ENCODE measurements at places on chromosomes 6 and 20. TPM values are rescaled to one million over a fixed set of nuclear protein-coding genes. Genes with fewer than 3 reads are reported as not detected.
A peak's percentile ranks its signal among the peaks of the same experiment; 100 is the strongest.

DNA sequence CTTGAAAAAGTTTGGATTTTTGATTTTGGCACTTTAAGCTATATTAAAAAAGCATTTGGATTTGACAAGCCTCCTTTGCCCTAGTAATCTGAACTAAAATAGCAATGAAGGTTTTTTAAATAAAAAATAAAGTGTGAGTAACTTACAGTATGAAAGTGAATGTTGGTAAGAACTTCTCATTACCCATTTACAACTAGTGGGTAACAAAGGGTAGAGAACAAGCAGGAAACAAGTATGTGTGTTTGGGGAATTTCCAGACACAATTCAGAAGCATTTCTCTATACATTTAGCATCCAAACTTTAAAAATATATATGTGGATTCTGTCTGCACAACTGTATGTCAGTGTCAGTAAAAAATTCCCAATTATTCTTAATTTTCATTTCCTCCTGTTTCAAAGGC, 2.9 kb downstream of the TMEM30A start:
- no peak for DNase-seq

- no peak for DNase-seq
Measured at GRCh38 chr20:46063652-46064054, 26.1 kb downstream of the NCOA5 start.

GRCh38 chr6:56640374-56640773, 2.3 kb downstream of the DST start:
- no peak for DNase-seq

GRCh38 chr6:32983964-32984621, 15.7 kb downstream of the BRD2 start:
- DNase-seq, result no peak

Gene LINC00237
- total RNA-seq, result not detected

Gene LHFPL5
- total RNA-seq, result not detected

DNA sequence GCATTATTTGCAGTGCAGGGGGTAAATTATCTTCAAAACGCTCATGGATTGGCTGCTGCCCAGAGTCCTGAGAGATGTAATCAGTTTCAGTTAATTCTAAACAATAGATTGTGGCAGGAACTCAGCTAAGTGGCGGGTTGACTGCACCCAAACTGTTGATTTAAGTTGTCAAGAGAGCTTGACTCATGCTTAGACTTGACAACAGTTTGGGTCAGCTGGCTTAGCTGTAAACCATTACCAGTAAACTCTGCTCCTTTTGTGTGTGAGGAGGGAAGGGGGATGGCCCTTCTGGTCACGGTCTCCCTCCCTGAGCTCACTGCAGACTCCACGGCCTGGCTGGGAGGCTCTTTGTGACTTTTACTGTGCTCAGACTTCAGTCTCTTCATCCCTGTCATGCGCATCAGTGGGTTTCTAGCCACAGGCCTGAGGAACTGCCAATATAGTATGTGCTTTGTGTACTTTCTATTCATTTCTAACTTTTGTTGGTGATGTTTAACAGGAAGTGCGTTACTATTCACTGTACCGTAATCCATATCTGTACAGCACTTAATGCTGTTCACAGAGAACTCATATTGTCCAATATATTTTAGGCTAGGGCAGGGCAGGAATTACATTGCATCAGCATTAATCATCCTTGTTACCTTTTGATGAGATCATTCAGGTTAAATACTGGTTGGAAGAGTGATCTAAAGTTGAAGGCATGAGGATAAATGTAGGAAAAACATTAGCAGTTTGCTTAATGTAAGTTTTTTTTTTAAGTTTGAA, 488.3 kb downstream of the CDKAL1 start:
- DNase-seq, result peak; percentile 71

GRCh38 chr6:144482142-144482541, 197.0 kb downstream of the UTRN start:
- peak; percentile 85 for DNase-seq

Gene TNFRSF21
- 43.3 TPM for total RNA-seq

GRCh38 chr6:167757249-167757648, 69.5 kb upstream of the AFDN start:
- DNase-seq, result no peak

GRCh38 chr20:35284992-35285805, 627 bp upstream of the EIF6 start:
- no peak for DNase-seq

- DNase-seq, result peak; percentile 42
Measured at GRCh38 chr20:44204156-44204831, 6.3 kb downstream of the OSER1 start.

- DNase-seq, result peak; percentile 68
Measured at GRCh38 chr20:22312744-22313346, 271.5 kb downstream of the FOXA2 start.

Gene TSBP1
- not detected for total RNA-seq

DNA sequence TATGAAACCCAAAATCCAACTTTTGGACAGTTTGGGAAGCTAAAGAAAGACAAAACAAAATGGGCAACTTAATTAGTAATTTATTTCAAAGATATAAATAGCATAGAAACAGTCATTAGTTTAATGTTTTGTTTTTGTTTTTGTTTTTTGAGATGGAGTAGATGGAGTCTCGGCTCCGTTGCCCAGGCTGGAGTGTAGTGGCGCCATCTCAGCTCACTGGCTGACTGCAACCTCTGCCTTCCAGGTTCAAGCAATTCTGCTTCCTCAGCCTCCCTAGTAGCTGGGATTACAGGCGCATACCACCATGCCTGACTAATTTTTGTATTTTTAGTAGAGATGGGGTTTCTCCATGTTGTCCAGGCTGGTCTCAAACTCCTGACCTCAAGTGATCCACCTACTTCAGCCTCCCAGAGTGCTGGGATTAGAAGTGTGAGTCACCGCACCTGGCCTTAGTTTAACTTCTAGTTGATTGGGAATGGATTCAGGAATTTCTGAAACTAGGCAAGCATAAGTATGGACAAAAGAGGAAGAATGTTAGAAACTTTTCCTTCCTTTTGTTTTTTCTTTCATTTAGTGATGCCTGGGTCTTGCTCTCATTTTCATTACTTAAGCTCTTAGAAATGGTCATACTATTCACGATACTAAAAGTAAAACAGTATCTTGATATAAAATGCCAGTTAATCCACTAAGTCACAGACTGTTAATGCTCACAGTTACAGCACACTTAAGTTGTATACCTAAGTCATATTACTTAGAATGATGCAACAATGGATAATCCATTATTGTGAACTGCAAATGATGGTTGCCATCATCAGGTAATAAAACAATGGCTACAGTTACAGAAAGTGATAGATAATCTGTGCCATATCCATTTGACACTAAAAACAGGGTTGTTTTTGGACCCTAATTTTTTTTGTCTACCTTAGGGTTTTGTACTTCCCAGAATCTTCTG, 8.2 kb downstream of the SENP6 start:
- DNase-seq, result no peak

Gene SMOC2
- 51.0 TPM for total RNA-seq

Gene CFAP61
- total RNA-seq, result 1.0 TPM

- DNase-seq, result no peak
Measured at GRCh38 chr6:141734071-141734840, 398.5 kb upstream of the GJE1 start.

DNA sequence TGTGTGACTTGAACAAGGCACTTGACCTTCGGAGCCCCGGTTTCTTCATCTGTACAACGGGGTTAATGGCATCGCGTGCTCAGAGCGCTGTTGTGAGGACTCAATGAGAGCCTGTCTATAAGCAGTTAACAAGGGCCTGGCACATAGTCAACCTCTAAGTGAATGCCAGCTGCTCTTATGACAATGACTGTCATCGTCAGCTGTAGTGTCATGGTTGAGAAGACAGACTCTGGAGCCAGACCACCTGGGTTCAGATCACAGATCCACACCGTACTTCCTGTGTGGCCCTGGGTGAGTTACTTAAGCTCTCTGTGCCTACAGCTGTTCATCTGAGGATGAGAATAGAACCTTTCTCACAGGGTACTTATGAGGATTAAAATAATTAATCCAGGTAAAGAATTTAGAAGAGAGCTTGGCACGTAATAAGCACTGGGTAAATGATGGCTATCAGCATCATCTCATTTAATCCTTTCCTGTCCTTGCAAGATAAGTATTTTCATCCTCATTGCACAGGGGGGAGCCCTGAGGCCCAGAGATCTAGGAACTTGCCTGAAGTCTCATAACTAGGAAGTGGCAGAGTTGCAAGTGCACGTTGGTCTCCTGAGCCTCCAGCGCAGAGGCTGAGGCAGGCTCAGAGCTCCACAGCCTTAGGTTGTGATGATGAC, 105.3 kb downstream of the EYA2 start:
- DNase-seq, result no peak

Gene PGM3
- 106 TPM for total RNA-seq

- DNase-seq, result no peak
Measured at GRCh38 chr20:4060856-4061695, 45.7 kb upstream of the RNF24 start.

Gene LPA
- total RNA-seq, result 1.4 TPM

DNA sequence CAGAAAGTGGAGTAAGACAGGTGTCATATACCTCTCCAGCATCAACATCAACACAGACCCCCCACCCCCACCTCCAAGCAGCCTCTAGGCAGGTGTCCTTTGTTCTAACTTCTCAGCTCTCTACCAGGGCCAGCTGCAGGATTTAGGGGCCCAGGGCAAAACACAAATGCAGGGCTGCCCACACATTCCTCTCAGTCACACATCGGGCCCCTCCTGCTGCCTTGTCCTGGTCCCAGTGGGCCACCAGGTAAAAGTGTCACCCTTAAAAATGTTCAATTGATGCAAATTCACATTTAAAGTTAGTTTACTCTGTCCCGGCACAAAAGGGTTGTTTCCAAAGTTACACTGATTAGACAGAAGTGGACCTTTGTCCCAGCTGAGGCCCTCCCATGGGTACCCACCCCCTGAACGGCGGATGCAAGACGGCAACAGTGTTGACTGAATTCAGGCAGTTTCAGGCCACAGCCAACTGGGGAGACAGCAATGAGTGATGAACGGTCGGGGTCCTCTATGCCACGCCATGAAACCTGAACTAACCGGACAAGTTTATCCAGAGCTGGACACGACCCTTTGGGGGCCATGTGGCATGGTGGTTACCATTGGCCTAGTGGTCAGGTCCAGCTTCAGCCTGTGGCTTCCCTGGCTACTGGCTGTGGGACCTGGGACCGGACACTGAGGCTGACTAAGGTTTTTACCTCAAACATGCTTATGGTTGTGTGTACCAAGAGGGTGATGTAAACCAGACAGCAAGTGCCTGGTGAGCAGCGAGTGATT, 52.2 kb upstream of the UNC93A start:
- peak; percentile 48 for DNase-seq

GRCh38 chr6:112626468-112627082, 279.4 kb downstream of the RFPL4B start:
- no peak for DNase-seq

Gene NT5E
- 1.7 TPM for total RNA-seq

DNA sequence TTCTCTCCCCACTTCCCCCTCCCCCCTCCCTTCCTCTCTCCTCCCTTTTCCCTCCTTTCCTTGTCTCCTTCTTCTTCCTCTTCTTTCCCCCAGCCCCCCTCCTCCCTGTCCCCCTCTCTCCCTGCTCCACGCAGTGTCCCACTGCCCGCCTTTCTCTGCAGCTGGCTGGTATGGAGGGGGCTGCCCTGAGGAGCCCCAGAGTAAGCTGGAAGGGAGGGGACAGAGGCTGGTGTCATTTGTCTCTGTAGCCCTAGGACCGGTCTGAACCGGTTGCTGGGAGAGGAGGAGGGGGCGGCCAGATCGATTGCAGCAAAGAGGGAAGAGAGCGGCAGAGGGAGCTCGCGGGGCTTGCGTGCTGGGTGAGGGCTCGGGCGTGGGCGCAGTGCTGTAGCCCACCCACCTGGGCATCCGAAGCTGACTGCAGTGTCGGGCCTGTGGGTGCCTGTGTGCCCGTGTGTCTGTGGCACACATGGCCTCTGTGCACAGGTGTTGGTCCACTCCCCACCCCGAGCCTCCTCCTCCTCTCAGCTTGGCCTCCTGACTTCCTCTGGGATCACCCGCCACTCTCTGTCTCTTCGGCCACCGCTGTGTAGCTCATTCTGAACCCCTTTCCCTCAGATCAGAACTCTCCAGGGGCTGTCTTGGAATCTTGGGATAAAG, 50.6 kb downstream of the SRC start:
- peak; percentile 71 for DNase-seq

DNA sequence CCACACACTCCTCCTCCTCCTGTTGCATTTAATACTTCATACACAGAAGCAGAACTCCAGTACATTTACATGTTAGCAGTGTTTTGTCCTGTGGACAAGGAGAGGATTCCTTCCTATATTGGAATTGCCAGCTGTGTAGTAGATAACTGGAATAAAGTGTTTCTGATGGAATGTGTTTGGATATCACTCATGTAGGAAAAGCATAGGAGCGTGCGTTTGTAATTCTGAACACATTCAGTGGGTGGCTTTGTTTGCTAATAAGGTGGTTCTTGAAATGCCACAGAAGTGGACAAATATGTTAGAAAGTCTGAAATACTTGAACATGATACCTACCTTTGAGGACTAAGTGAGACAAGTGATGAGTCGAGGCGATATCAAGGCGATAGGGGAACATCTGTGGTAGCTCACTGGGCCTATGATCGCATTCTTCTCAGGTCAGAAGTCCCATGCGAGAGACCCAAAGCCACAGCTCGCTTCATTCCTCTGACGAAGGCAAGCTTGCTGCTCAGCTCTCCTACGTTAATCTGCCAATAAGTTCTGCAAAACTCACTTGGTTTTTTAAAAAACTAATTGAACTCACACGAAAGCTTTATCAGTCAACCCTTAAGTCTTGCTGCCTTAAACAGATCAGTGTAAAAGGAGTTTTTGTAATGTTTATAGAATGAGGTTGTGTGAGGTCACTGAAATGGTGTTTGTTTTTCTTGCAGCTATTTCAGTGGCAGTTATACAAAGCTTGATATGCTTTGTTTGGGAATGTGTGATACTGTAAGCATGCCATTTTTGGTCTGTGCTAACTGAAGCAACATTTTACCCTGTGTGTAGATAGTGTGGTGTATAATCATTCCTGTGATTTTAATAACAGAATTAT, 159.9 kb downstream of the SOX4 start:
- no peak for DNase-seq

GRCh38 chr6:85015396-85015990, 251.1 kb upstream of the TBX18 start:
- DNase-seq, result peak; percentile 82

GRCh38 chr20:19449051-19449450, 236.6 kb downstream of the SLC24A3 start:
- no peak for DNase-seq

DNA sequence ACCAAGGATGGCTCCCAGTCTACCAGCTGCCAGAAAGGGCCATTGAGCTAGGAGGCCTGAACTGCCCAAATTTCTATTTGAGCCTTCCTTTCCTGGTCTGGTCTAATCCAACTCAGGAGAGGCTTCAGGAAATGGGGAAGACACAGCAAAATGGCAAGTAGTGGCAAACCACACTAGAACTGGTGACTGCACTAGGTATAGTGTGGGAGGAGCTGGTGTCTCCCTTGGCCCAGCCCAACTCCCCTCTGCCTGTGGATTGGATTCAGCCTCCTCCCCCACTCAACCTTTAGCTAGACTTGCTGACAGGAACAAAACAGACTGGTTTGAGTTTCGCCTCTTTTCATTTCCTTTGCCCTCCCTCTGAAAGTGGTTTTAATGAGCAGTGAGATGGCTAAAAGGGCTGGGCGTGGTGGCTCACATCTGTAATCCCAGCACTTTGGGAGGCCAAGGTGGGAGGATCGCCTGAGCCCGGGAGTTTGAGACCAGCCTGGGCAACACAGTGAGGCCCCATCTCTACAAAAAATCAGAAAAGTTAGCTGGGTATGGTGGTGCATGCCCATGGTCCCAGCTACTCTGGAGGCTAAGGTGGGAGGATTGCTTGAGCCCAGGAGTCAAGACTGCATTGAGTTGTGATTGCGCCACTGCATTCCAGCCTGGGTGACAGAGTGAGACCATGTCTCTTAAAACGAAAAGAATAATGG, 17.5 kb downstream of the MRPS18A start:
- peak; percentile 40 for DNase-seq

All from hepatocyte (in vitro differentiated cells).